ENCODE measurements at places on chromosomes 7 and 10.
A peak's percentile ranks its signal among the peaks of the same experiment; 100 is the strongest.

DNA sequence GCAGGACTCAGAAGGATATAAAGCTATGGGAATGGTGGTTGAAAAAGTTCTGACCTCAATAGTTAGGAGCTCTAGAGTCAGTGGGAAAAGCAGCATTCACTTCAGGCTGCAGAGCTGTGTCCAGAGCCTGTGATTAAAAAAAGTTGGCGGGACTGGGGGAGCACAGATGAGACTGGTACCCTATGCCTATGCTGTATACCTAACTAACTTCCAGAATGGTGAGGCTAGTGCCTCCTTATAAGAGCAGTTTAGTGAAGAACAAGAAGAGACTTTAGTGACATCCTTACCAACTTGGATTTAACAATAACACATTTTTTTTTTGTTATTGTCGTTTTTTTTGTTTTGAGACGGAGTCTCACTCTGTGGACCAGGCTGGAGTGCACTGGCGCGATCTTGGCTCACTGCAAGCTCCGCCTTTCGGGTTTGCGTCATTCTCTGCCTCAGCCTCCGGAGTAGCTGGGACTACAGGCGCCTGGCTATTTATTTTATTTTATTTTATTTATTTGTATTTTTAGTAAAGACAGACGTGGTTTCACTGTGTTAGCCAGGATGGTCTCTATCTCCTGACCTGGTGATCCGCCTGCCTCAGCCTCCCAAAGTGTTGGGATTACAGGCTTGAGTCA, 6.6 kb upstream of the ZNF282 start:
- DNase-seq, result no peak

DNA sequence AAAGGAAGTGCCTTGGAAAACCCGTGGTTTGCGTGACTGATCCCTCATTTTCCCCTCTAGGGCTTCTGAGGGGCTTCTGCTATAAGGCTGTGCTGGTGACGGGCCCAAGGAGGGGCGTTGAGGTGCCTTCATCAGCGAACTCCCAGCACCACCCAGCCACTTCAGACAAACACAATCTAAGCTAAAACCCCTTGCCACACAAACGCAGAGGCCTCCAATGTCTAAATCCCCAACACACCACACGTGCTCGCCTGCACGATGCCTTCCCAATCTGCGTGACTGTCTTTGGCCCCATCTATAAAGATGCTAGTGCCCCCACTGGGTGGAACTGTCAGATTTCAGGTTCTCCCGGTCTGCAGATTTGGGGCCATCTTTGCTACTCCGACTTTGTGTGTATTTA, 4.1 kb upstream of the GAD2 start:
- DNase-seq, result no peak

DNA sequence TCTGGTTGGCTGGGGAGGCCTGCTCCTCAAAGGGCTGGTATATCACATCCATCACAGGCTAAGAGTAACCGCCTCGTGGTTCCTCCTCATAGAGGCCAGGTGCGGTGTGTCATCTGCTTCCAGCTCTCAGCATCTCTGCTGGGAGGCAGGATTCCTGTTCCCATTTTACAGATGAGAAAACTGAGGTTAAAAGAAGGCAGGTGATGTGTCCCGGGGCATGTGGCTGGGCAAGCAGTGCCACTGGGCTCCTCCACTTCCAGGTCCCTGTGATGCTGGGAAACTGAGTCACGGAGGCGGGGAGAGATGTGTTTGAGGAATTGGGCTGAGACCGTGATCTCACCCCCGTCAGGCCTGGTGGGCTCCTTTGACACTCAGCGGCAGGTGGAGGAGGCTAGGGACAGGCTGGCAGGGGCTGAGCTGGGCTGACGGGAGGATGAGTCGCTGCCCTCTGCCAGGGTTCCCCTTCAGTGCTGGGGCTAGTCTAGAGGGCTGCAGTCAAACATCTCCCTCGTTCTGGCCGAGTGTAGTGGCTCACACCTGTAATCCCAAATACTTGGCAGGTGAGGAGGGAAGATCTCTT, 9.4 kb downstream of the ARPC1B start:
- no peak for DNase-seq

- DNase-seq, result no peak
Measured at GRCh38 chr7:31805209-31805818, 118.3 kb downstream of the PPP1R17 start.

- DNase-seq, result no peak
Measured at GRCh38 chr10:44921506-44921905, 10.4 kb downstream of the TMEM72 start.

DNA sequence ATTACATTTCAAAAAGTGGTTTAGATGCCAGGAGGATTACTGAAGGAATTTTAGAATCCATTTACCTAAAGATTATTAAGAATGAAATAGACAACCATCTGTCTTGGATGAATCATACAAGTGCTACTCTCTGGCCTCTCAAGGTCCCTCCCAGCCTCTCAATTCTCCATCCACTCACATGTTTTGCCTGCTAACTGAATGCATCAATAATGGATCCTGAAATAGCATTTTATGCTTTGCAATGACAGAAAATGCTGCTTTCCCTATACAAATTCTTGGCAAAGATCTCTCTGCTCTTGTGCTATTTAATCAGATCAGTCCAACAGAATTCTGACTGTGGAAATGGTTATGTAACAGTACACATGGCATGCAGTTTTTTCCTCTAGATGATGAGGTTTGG, 68.1 kb downstream of the HBP1 start:
- no peak for DNase-seq

- DNase-seq, result no peak
Measured at GRCh38 chr10:101397140-101397539, 43.2 kb downstream of the BTRC start.

GRCh38 chr10:63324495-63324854, 141.3 kb downstream of the JMJD1C start:
- DNase-seq, result no peak

DNA sequence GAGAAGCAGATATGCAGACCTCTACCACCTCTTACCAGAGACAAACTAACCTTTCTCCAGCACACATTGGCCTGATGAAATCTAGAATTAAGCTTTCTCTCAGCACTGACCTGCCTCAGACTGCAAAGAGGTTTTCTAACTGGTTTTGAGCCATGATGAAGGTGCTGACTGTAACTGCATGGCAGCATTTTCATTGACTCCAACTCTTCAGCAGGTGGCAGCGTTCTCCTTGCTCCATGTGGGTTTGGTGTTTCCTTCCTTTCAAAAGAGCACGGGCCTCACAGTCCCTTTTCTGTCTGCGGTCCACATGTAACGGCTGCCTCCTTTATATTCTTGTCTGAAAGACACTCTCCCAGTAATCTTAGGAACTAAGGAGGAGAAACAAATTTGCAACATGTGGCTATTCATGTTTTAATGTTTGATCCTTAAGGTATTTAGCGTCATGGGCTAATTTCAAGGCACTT, 12.6 kb downstream of the KLLN start:
- peak; percentile 61 for DNase-seq

DNA sequence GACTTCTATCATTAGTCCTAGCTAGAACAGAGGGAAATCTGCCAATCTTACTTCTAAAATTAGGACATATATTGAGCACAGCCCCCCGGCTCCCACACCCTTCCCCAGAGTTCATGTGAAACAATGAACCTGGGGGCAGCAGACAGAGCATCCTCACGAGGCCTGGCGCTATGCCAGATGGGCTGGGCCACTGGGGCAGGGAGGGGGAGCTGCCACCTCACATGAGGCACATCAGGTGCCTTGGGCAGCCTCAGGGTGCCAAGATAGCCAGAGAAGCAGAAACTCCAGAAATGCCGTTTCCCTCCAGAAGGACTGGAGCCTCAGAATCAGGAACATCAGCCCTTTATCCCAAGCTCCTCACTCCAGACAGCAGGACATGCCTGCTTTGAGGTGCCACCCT, 92.8 kb upstream of the LANCL2 start:
- no peak for DNase-seq

DNA sequence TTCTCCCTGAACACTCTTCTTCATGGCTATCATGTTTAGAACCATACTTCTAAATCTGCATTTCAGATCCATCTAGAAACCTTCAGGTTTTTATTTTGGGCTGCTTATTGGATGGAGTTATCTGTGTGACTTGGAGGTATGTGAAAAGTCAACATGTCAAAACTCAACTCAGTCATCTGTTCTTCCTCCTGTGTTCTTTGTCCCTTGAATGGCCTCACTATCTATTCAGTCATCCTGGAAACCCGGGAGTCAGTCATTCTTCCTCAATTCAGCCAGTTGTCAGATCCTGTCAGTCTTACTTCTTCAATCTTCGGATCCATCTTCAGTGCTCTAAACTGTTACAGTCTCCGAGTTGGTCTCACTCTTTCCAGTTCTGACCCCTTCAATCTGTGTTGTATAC, 52.2 kb downstream of the VKORC1L1 start:
- DNase-seq, result no peak

- no peak for DNase-seq
Measured at GRCh38 chr7:133545618-133546017, 292.7 kb downstream of the EXOC4 start.

DNA sequence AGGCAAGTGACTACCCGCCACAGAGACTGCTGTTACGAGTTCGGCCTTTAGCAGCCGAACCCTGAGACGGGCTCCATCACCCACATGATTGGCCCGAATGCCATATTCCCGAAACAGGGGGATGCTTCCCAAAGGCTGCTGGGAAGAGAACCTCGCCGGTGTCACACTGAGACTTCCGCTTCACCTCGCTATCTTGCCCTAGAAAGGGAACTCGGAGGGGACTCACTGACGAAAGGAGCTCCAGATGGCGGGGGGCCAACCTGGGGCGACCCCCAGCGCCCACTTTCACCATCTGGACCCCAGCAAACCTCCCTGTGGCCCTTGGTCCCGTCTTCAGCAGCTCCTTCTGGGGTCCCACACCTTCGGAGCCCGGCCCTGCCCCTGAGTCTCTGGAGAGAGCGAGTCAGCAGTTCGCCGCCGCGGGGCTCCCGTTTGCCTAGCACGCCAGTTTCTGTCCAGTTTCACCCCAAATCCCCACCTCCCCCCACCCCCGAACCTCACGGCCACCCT, 529 bp downstream of the HPS1 start:
- no peak for DNase-seq

DNA sequence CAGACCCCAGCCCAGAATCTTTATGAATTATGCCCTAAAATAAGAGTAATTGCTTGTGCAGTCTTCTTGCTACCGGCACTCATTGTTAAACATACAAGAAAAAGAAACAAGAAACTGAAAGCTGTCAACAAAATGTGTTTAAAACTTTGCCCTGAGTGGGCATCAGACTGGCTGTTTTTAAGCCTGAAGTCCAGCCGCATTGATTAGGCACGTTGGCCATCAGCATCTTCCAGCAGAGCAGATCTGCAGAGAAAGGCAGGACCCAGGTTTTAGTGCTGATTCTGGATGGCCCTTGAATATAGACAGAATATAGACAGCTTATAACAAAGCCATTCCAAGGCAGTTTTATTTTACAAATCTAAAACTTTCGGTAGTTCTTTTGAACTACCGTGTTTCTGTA, 102.8 kb downstream of the POLL start:
- DNase-seq, result no peak

GRCh38 chr7:37310327-37311080, 138.2 kb downstream of the ELMO1 start:
- DNase-seq, result no peak

DNA sequence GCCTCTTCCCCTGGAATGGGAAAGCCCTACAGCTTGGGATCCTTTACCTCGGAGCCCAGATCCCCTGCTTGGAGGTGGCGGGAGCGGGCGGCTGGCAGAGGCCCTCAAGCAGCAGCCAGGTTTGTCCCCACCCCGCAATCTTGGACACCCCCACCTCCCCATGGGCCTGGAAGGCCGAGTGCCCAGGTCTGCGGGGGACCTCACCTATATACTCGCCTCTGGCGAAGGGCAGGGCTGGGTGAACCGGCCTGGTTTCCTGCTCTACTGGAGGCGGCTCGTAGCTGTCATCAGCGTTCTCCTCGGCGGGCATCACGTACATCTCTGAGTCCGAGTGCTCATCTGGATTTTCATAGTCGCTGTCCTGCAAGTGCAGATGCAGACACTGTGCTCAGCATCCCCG, 44.2 kb downstream of the BLNK start:
- DNase-seq, result no peak

- no peak for DNase-seq
Measured at GRCh38 chr10:86180861-86181260, 185.7 kb downstream of the GRID1 start.

- no peak for DNase-seq
Measured at GRCh38 chr7:41972270-41972669, 264.7 kb downstream of the GLI3 start.

DNA sequence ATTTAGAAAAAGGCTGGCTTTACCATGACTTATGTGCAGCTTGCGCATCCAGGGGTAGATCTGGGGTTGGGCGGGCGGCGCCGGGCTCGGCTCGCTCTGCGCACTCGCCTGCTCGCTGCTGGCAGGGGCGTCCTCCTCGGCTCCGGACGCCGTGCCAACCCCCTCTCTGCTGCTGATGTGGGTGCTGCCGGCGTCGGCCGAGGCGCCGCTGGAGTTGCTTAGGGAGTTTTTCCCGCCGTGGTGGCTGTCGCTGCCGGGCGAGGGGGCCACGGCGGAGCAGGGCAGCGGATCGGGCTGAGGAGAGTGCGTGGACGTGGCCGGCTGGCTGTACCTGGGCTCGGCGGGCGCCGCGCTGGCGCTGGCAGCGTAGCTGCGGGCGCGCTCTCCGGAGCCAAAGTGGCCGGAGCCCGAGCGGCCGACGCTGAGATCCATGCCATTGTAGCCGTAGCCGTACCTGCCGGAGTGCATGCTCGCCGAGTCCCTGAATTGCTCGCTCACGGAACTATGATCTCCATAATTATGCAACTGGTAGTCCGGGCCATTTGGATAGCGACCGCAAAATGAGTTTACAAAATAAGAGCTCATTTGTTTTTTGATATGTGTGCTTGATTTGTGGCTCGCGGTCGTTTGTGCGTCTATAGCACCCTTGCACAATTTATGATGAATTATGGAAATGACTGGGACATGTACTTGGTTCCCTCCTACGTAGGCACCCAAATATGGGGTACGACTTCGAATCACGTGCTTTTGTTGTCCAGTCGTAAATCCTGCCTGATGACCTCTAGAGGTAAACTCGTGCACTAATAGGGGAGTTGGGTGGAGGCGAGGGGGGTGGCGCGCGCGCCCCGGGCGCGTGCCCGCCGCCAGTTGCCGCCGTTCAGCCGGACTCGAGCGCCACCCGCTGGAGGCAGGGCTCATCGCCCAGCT, at the start of gene HOXA5:
HOXA5 (minus strand) TSS at position 659 of the 927 bp plus-strand sequence; CDS start at position 585, 74 bp downstream.
- peak; percentile 85 for DNase-seq

DNA sequence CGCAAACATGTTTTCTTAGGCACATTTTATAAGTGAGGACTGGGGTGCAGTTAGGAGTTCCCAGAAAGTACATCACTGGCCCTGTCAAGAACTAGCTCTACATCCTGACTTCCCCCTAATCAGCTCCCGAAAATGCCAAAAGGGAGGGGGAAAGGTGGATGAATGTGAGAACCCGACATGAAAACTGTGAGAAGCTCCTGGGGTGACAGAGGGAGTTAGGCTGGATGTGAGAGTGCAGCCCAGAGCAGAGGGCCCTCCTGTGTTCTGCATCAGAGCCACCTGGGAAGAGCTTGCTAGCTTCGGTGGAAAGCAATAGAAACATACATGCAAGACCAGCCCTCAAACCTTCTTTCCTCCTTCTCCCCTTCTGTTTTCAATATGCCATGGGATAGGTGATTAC, 30.5 kb upstream of the SEM1 start:
- DNase-seq, result no peak

DNA sequence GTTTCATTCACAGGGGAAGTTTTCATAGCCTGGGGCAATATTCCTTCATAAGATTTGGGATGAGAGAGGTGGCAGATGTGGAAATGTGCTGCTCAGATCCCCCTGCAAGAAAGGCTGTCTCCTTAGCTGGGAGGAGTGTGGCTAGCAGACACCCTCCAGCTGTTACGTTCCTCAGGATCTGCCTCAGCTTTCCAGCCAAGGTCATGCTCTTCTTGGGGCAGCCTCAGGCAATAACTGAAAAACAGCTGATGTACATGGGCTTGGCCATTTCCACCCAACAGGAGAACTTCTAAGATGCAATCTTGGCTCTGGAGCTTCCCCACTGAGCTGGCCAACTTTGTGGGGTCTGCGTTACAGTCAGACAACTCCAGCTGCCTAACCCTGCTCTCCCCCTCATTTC, 51.3 kb upstream of the SEPTIN7 start:
- no peak for DNase-seq
